ENCODE measurements at places on chromosomes 12 and 14. TPM values are rescaled to one million over a fixed set of nuclear protein-coding genes. Genes with fewer than 3 reads are reported as not detected.

DNA sequence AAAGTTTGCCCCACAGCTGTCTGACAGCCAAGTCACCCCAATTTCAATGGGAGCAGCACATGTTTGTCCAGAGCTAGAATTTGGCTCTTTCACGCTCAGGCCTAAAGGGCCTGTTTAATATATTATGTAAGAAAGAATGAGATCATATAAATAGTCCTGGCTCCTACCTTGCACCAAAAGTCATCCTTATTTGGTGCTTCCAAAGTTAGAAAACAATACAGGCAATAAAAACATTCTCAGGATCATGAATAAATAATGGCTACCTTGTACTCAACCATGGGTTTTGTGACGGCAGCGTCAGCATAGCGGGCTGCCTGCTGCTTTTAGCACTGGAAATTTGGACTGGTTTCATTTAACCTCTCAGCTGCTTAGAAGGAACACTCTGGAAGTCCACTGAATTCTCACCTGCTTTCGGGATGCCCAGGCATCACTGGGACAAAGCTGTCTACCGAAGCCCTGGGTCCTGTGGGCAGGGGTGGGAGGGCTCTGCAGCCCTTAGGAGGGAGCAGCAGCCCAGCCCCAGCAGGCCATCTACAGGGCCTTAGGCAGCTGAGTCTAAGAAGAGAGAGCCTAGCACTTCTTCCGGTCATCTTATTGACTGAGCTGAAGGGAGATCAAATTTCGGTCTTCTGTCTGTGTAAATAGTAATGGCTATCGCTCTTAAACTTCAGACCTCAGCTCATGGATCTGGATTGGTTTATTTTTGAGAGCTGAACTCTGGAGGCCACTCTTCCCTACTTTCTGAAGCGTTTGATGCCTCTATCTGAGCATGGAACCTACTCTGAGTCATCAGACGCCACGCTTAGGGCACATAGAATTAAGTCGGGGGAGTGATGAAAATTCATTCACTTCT lies 106.5 kb downstream of the SAMD4A start:
- H3K4me3 ChIP-seq, result no peak overlapping the region
- H3K4me1 ChIP-seq, result peaks cover 51% of the 10 kb centered on the region
- H3K27me3 ChIP-seq, result no peaks in the 10 kb centered on the region
- H3K27ac ChIP-seq, result peak overlapping the region; percentile 72
- no peaks in the 10 kb centered on the region for H3K36me3 ChIP-seq

GRCh38 chr12:111297703-111298426 lies 71.0 kb downstream of the PHETA1 start:
- 0 out of 2 replicates have a peak overlapping the region, but pooled peaks have one; percentile 55 for H3K27ac ChIP-seq
- H3K4me3 ChIP-seq, result no peak overlapping the region
- peaks cover 5% of the 10 kb centered on the region for H3K4me1 ChIP-seq
- DNase-seq, result peak; percentile 72
- no peaks in the 10 kb centered on the region for H3K27me3 ChIP-seq

DNA sequence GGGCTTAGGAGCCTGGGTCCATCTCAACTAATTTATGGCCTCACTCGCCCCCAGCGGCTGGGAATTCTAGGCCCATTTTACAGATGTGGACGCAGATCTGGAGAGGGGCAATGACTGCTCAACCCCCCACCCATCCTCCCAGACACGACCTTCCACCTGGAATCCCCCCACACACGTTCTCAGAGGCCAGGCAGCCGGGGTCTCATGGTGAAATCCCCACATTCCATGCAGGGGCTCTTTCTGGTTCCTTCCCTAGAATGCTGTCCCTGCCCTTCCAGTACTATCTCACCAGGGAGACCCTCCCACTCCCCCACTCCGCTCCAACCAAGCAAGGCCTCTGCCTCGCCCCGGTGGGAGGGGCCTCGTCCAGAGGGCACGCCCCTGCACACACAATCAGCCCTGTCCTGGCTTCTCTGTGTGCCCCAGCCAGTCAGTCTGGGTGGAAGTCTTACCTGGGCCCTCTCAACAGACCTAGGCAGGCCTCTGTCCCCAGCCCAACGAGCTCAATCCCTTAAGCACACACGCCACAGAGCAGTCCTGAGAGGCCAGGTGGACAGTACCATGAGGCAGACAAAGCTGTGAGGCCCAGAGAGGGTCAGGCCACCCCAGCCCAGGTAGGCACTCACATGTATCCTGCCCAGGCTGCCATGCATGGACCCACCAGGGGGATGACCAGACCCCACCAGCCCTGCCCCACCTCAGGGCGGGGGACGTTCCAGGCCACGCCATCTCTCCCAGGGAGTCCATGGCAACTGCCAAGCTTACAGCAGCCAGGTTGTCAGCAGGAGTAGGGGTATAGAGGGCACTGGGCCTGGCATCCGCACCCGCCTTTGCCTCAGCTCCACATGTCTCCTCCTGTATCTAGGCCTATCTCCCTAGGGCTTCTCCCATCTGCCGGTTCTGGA lies 1.3 kb upstream of the ANKRD9 start:
- no peaks in the 10 kb centered on the region for H3K36me3 ChIP-seq
- H3K4me3 ChIP-seq, result peak overlapping the region; percentile 81
- no peak overlapping the region for H3K27ac ChIP-seq
- peak; percentile 94 for DNase-seq
- no peaks in the 10 kb centered on the region for H3K4me1 ChIP-seq

DNA sequence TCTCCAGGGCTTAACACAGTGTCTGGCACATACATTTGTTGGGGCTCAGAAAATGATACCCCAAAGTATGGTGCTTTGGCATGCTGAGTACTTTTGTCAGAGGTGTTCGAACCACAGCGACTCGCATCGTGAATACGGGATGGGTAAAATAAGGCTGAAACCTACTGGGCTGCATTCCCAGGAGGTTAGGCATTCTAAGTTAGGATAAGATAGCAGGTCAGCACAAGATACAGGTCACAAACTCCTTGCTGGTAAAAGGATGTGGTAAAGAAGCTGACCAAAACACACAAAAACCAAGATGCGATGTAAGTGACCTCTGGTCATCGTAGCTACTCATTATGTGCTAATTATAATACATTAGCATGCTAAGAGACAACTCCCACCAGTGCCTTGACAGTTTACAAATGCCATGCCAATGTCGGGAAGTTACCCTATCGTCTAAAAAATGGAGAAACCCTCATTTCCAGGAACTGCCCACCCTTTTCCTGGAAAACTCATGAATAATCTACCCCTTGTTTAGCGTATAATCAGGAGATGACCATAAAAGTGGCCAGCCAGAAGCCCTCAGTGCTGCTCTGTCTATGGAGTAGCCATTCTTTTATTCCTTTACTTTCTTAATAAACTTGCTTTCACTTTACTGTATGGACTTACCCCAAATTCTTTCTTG lies 3.3 kb upstream of the AEBP2 start:
- H3K27ac ChIP-seq, result no peak overlapping the region
- no peak for DNase-seq
- peaks cover 23% of the 10 kb centered on the region for H3K4me1 ChIP-seq
- no peaks in the 10 kb centered on the region for H3K36me3 ChIP-seq
- no peaks in the 10 kb centered on the region for H3K27me3 ChIP-seq

PTCSC3 gene
- total RNA-seq, result not detected

SDSL gene
- total RNA-seq, result not detected

Measured in GM23338 (cell line).